Stimulated activated CD4-positive, alpha-beta T cell treated with anti-CD3 and anti-CD28 coated beads, Interleukin-4, amount 100 ng/mL, for 48 hours (primary cell): ENCODE measurements at places on chromosomes 7 and 10.
A peak's percentile ranks its signal among the peaks of the same experiment; 100 is the strongest.

- no peak for DNase-seq
Observed at GRCh38 chr7:124688991-124689390, 76.6 kb downstream of the GPR37 start.

- DNase-seq, result peak; percentile 23
Observed at GRCh38 chr10:50275650-50276235, 24.4 kb upstream of the ASAH2 start.

DNA sequence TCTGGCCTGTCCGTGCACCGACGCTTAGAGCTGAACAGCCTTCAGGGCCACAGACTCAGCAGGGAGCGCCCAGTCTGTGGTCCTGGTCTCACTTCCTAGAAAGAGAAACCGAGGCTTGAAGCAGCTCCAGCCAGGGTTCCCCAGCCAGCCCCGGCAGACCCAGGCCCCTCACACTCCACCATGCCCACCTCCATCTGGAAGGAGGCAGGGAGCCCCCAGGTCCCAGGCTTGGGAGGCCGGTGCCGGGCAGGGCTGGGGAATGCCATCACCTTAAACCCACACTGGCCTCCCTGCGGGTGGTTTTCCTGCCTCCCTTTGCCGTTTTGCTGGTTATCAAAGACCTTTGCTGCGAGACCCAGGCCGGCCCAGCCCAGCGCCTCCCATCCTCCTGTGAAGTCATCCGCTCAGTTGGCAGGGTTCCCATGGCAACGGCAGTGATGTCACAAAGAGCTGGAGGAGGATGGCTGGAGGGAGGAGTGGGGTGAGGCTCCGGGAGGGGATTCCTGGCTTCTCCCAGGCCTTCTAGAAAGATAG lies 24.0 kb downstream of the ELFN1 start:
- no peak for DNase-seq

DNA sequence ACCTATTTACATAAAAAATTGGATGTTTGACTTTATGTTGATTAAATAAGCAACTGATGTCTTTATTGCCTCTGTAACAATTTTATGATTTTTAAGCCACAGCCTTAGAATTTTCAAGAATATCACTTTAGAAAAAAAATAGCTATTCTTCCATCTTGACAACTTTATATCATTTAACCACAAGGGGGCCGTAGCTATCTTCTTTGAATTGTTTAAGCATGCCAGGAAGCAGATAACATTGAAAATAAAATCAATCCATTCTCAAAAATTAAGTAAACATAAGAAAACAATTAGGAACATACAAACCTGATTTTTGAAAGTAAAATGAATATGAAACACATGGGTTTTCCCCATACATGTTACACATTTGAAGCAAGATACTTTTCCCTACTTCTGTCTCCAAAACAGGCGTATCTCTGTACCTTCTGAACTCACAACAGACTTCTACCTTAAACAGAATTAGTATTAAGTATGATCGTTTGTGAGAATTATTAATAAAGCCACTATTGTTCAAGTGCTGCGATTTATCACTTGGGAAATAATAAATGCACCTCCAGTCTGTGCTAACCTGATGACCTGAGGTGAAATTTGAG lies 209.0 kb downstream of the CACNA2D1 start:
- no peak for DNase-seq

DNA sequence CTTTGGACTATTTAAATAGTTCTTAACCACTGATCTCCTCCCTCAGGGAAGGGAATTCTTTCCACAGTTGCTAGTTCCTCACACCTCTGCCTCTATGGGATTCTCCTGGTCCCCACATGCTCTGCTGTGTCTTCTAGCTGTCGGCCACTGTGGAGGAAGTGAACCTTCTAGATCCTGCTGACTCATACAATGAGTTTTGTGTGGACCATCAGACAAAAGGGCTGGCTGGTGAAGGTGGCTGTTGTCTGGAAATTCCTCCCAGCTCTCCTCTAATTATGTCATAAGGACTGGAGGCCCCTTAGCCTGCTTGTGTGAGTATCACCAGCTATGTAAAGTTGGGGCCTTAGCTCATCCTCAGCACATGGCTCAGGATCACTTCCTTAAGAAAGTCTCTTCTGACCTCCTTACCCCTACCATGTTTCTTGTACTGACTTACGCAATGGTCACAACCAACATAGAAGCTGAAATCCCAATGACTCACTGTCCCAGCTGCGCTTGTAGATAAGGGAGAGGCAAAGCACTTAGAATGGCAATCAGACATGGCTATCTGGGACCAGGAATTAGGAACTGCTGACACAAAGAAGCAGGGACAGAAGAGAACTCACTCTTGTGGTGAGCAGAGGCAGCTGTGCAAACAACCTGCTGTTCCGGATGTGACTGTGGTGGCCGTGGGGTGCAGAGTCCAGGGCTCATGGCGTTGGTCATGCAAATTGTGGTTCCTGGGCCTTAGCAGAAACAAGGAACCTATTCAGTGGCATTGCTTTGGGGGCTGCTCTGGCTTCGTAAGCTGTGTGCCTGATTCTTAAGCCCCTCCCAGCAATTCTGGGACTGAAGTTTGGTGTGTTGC lies 2.5 kb upstream of the MACC1 start:
- no peak for DNase-seq

- DNase-seq, result no peak
Observed at GRCh38 chr7:128076796-128077271, 45.6 kb upstream of the LRRC4 start.

DNA sequence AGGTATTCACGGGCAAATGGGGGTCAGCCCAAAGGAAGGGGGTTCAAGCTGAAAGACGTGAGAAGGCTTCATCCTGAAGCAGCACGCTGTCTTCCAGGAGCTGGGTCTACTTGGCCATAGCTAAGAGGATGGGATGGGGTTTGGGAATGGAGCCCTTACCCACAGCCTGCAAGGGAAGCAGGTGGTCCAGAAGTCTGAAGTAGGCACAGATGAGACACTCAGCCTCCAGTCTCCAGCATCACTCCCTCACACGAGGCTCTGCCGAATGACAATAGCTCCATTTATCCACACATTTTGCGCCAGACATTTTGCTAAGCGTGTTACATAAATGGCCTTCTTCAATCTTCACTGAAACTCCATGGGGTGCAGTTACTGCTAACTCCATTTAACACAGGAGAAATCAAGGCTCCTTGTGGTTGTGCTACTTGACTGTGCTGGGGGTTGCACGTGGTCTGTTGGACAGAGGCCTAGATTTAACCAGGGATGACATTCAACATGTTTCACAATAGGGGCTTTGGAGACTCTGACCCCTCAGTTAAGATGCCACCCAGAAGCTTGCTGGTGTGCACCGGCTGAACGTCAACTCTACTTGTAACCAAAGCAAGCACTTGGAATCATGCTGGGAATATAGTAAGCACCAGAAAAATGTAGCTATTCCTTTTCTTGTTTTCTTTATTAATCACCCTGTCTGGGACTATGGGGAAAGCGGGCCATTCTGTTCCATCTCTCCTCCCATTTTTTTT lies 85.3 kb downstream of the FAM241B start:
- DNase-seq, result no peak

GRCh38 chr10:127527891-127528290 lies 21.2 kb upstream of the NPS start:
- DNase-seq, result no peak

DNA sequence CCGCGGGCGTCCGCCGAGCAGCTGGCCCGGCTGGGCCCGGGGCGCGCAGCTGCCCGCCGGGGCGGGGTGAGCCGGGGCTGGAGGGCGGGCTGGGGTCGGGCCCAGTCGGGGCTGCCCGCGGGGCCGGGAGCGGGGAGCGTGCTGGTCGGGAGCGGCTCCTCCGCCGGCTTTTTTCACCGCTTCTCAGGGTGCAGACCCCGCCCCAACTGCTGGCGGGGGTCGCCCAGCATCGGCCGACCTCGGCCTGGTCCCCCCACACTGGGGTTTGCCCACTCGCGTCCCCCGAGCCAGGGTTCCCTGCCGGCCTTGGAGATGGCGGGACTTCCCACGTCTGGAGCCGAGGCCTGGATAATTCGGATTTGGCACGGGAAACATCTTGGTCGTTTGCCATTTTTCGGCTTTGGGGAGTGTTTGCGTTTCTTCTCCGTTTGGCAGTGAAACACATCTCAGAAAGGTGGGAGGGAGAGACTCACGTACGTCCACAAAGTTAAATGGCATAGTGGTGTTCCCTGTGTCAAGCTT lies 432 bp downstream of the TMEM248 start:
- no peak for DNase-seq
